ENCODE measurements at places on chromosomes 7 and 10. TPM values are rescaled to one million over a fixed set of nuclear protein-coding genes. Genes with fewer than 3 reads are reported as not detected.
A peak's percentile ranks its signal among the peaks of the same experiment; 100 is the strongest.

PARD3 gene
- 2.3 TPM for total RNA-seq

DNA sequence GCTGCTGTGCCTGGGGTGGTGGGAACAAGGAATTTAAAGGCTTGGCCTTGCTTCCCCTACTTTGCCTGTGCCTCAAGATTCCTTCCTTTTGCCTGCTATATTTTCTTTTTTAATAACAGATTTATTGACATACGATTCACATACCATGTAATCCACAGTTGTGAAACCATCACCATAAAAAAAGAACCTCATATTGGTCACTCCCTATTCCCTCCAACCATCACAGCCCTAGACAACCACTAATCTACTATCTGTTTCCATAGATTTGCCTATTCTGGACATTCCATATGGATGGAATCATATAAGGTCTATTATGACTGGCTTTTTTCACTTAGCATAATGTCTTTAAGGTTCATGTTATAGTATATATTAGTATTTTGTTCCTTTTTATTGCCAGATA lies 59.3 kb upstream of the TRIM8 start:
- no peak for DNase-seq

GRCh38 chr7:14403587-14403986 lies 414.1 kb upstream of the ETV1 start:
- DNase-seq = no peak

GRCh38 chr10:89214566-89215165 lies 7.5 kb upstream of the CH25H start:
- DNase-seq = no peak

DNA sequence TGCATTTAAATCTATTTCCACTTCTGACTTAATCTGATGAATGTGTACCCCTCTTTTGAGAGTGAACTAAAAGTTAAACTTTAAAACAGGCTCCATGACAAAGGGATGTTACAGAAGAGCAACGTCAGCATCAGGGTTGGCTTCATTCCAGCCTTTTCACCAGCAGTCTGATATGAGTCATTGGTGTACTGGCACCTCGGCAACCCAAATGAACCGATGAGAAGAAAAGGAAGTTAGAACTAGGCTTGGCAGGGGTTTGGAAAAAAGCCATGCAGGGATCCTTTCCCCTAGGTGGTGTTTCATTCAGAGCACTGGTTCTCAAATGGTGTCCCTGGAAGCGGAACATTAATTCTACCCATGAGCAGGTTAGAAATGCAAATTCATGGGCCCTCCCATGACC lies 53.6 kb downstream of the SEC61G start:
- DNase-seq = no peak

DNA sequence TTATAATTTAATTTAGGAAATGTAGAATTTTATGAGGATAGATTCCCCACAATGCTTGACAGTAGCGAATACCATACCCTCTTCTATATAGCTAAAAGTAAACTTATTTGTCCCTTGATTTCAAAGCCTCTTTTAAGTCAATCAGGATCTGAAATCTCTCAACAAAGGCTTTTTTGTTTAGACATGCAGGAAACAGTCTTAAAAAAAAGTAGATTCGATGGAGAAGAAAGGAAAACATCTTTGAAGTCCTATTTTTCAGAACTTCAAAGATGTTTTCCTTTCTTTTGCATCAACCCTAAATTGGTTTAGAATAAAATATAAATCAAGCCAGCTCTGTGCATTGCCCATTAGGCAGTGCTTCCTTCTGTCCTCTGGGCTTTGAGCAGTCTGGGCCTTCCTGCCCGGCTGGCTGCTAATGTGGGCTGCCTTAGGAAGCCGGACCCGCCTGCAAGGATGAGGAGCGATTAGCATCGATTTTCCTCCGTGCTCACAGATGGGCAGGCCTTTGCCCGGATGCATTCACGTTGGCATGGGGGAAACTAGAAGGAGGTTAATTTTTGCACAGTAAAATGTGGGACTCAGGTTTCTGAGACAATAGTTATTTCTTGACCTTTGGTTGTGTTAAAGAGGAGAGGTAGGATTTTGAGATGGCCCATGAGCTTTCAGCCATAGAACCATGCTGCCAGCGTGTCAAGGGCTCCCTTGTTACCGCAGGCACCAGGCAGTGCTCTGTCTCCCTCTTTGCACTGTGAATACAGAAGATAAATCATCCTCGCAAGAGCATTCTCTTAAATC lies 15.5 kb downstream of the MSRB2 start:
- DNase-seq = no peak

SPRN gene
- total RNA-seq = not detected

- DNase-seq = no peak
Measured at GRCh38 chr10:79390551-79391229, 43.4 kb downstream of the PPIF start.

DNA sequence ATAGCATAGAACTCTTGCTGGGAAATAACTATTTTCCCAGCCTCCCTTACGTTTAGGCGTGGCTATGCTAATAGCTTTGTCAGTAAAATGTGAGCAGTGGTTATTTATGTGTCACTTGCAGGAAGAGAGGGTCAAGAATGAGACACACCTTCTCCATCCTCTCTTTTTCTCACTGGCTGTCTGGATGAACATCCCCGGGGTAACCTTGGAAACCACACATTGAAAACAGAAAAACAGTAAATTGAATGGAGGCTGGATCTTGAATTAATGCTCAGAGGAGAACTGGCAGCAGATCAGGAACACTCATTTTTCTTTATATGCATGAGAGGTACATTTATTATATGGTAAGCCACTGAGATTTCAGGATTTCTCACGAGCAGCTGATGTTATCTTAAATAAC lies 127.6 kb downstream of the DNAJB9 start:
- no peak for DNase-seq

NT5C2 gene
- total RNA-seq = 51.8 TPM

GRCh38 chr10:120282846-120283492 lies 174.1 kb upstream of the PLPP4 start:
- no peak for DNase-seq

- peak; percentile 53 for DNase-seq
Measured at GRCh38 chr7:39978230-39978934, 28.3 kb downstream of the CDK13 start.

DNA sequence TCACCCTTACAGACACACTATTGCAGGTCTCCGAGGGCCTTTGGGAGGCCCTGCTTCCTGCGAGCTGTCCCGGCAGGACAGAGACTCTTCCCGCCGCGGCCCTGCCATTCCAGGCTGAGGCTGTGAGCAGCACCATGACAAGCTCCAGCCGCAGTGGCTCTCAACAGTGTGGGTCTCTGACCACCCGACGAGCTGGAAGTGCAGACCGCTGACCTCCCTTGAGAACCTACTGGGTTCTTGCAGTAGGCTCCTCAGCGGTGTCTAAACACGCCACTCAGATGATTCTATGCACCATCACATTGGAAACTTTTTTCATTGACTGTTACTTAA lies 303.4 kb downstream of the WDR37 start:
- DNase-seq = no peak

SLC29A4 gene
- 1.8 TPM for total RNA-seq

PRLHR gene
- not detected for total RNA-seq

DNA sequence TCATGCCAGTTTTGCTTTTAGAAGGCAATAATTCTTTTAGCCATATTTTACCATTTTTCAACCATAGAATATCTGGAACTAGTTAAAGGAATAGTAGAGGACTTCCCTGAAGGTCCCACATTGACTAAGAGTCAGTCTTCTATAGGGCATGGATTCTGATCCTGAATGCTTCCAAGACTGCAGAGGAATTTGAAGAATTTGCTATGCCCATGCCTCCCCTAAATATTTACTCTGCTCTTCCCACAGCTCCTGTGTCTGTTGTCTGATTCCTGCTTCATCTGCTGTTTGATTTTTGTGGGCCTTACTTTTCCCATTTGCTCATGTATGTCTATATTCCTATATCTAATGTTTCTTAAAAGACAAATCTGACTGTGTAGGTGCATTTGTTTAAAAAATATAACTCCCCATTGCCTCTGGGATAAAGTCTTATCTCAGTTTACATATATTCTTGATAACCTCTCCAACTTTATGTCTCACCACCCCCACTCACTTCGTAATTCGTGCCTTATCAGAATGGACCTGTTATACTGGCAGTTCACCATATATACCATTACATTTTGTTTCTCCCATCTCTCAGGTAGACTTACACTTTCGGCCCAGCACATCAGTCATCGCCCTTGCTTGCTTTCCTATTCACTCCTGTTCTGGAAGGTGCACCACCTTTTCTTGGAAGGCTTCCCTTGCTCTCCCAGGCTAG lies 33.9 kb downstream of the LRRC4 start:
- no peak for DNase-seq

DNA sequence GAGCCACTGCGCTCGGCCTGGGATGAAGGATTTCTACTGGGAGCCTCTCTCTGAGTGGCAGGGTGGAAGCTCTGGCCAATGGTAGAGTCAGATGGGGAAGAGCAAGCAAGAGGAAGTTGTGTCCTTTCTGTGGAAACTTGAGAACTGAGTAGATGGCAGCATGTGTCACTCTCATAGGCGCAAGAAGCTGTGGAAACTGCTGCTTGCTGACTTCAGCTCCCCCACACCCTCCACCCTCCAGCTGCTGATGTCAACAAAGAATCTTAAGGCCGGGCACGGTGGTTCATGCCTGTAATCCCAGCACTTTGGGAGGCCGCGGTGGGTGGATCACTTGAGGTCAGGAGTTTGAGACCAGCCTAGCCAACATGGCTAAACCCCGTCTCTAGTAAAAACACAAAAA lies 39.8 kb upstream of the SRGN start:
- DNase-seq = peak; percentile 76

DNA sequence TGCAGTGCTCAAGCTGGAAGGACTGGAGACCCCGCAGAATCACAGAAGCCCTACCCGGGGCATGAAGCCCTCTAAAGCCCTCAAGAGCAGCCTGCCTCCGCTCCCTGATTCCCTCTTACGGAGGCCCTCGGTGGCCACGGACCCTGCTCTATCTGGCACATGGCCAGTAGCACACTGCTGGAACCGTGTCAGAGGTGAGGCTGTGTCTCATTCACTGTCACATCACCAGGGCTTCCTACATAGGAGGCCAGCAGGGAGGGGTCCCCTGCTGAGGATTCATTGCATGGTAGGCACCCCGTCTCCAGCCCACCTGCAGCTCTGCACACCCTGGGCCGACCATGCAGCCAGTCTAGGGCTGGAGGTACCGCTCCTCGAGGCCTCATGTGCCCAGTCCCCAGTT lies 259.2 kb downstream of the TNS3 start:
- no peak for DNase-seq

GRCh38 chr7:56091591-56091990 lies 1.2 kb downstream of the PHKG1 start:
- no peak for DNase-seq

PTER gene
- 17.8 TPM for total RNA-seq

PPP1R17 gene
- total RNA-seq = not detected

GIMAP7 gene
- total RNA-seq = 40.5 TPM

DNA sequence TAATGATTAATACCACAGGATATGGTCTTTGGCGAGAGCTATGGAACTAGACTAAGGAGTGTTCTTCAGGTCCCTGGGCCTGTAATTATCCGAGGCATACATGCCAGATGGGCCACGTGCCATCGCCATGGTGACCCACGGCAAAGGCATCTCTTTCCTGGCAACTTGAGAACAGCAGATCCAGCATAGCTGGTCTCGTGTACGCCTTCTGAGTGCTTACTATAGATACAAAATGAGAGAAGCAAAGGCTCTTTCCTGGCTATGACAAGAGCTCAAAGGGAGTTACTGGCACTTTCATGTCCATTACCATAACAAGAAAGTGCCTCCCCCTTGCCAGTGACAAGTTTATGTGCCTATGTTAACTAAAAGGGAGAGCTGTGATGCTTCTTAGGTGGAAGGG lies 26.0 kb upstream of the GLI3 start:
- no peak for DNase-seq

DNA sequence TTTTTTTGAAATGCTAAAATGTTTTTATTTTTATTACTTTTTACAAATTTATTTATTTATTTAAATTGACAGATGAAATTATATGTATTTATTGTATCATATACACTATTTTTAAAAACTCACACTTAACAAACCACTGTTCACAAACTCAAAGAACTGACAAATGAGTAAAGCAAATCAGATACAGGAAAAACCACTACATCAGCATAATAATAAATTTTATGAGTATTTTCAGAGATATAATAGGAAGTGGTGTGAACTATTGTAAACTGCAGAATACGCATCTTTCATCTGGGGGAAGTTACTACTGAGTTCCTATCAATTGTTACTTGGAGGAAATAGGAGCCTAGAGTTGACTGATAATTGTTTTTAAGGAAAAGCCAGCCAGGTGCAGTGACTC lies 150.7 kb downstream of the PCLO start:
- DNase-seq = no peak

PAPSS2 gene
- total RNA-seq = 0.07 TPM

- DNase-seq = no peak
Measured at GRCh38 chr7:26141077-26141476, 10.9 kb upstream of the NFE2L3 start.

DNA sequence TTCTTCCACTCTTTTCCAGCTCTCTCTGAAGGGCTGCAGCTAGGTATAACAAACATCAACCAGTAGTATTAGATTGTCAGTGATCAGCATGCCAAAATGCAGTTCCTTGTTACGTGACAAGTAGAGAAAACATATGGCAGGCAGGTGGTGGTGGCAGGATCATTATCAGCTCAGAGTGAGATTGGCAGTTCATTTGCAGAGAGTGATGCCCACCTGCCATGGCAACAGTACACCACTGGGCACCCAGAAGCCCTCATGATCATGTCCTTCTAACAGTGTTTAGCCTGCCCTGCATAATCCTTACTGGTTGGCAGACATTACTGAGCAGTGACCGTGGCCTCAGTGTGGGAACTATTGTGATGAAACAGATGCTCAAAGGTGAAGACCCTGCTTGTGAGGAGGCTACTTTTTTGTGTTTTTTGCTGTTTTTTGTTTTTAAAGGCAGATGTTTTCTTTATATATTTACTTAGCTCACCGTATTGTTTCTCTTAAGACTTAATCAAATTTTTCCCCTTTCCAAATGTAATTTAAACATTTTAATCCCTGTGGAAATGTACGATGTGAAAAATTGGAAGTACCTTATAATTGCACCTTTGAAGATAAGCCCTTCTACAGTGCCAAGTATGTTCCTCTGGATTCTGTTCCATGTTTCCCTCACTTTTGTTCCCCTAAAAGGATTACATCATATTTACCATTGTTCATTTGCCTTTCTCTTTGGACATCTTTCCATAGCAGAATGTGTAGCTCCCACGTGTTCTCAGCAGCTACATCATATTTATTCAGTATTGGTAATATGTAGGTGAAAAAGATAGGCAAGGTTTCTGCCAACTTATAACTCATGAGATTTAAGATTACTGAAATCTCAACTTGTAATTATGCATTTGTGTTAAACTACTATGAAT lies 179.6 kb downstream of the SND1 start:
- DNase-seq = no peak

CALML3 gene
- total RNA-seq = not detected

- DNase-seq = peak; percentile 3
Measured at GRCh38 chr7:116545411-116545993, 20.7 kb downstream of the CAV1 start.

Measured in activated CD4-positive, alpha-beta T cell treated with anti-CD3 and anti-CD28 coated beads, Interleukin-2, amount 10 ng/mL, durations not matched to agents 24 days and 14 days (primary cell).